ENCODE measurements at places on chromosomes 5 and 9.
A peak's percentile ranks its signal among the peaks of the same experiment; 100 is the strongest.

- DNase-seq: no peak
Observed at GRCh38 chr5:6235726-6236125, 142.6 kb downstream of the MED10 start.

DNA sequence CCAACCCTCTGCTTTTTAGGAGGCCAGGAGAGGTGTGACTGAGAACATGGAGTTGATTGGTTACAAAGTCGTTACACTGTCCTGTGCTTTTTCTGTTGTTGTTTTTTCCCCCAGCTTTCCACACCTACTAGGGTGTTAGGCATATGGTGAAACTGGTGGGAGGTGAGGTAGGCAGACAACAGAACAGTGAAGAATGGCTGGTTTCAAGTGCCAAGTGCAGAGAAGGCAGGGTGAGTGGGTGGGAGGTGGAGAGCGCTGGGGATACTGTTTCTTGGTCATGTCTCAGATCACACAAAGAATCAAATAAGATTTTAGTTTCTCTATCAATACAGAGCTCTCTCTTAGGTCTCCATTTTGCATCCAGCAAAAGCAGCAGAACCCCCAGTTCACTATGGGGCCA, 2.2 kb upstream of the SPTAN1 start:
- DNase-seq: no peak

GRCh38 chr5:111997308-111997707, 240.3 kb upstream of the NREP start:
- DNase-seq: no peak

- DNase-seq: no peak
Observed at GRCh38 chr5:72372923-72373322, 52.8 kb downstream of the PTCD2 start.

- DNase-seq: no peak
Observed at GRCh38 chr9:109770101-109770500, 9.9 kb upstream of the PALM2AKAP2 start.

GRCh38 chr5:138024117-138024516, 8.8 kb downstream of the FAM13B start:
- no peak for DNase-seq

GRCh38 chr9:107249131-107249533, 33.9 kb upstream of the RAD23B start:
- DNase-seq: no peak

GRCh38 chr9:75238311-75238976, 150.1 kb downstream of the OSTF1 start:
- peak; percentile 22 for DNase-seq

DNA sequence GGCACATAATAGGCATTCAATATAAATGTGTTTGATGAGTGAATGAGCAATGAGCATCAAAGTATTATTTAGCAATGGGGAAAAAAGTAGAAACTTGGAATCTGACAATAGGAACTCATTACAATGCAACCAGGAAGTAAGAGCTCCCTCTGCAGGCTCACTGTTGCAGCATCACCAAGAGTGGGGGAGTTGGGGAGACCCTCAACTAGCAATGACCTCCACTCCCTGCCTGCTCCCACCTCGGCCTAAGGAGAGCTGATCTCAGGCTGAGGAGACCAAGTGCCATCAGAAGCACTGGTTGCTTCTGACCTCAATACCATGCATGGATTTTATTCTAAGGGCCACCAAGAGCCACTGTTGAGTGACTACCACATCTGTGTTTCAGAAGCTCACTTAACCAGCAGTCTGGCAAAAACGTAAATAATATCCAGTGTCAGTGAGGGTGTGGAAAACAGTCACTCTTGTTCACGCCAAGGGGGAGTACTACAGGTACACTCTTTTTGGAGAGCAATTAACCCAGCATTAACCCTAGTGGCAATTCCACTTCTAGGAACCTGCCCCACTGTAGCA, 8.0 kb downstream of the VDAC1 start:
- no peak for DNase-seq

GRCh38 chr5:57383093-57383861, 99.3 kb downstream of the ACTBL2 start:
- DNase-seq: no peak

DNA sequence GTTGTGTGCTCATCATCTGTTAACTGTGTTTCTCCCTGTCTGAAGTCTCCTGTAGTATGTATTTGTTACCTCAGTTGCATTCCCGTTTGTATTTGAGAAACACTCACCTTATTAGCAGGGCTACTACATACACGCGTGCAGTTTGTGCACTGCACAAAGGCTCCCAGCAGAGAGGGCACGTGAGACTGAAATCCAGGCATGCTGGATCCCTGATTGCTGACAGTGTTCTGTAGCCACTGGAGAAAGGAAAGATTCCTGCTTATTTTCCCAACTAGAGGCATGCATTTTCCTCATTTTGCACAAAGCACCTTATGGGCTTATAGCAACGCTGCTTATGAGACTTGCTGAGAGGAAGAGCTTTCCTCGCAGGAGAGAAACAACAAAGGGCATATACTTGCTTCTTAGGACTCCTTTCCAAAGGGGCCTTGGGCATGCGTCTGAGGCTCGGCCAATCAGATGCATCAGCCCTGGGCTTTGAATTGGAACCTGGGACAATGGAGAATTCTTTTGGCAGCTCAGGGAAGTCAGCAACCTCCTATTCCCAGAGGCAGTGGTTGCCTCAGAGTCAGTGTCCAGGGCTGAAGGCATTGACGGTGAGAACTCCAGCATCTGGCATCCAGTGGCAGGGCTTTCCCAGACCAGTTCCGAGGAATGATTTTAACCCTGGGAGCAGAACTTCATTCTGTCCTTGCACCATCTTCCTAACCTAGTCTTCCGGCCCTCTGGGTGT, 9.9 kb upstream of the MEGF10 start:
- no peak for DNase-seq

DNA sequence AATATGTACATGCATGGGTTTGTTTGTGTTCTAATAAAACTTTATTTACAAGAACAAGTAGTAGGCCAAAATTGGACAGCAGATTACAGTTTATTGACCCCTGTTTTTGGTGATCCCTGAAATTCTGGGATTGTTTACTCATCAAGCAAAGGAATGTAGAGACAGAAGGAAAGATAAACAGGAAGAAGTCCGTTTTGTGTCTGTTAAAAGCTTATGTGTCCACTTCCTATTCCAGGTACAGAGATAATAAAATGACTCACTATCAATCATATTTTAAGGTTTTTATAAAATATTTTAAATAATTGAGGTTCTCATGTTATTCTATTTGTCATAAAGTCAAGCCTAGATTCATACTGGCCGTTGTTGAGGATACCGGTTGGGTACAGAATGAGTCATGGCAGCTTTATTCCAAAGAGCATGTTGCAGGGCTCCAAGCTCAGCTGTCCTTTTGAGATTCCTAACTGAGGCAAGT, 214.9 kb upstream of the DAB2 start:
- DNase-seq: no peak

Data from NCI-H510A (cell line).